ENCODE measurements at places on chromosomes 6 and 20.

GRCh38 chr6:162153120-162153519, 574.4 kb downstream of the PRKN start:
- no peak for DNase-seq

GRCh38 chr6:135703621-135704020, 147.9 kb upstream of the PDE7B start:
- peak; percentile 69 for DNase-seq

- DNase-seq: no peak
Observed at GRCh38 chr6:80969439-80969838, 783.0 kb downstream of the TENT5A start.

GRCh38 chr6:68040312-68040778, 594.7 kb upstream of the ADGRB3 start:
- no peak for DNase-seq

GRCh38 chr6:91713911-91714310, 1127.0 kb upstream of the MAP3K7 start:
- DNase-seq: no peak

DNA sequence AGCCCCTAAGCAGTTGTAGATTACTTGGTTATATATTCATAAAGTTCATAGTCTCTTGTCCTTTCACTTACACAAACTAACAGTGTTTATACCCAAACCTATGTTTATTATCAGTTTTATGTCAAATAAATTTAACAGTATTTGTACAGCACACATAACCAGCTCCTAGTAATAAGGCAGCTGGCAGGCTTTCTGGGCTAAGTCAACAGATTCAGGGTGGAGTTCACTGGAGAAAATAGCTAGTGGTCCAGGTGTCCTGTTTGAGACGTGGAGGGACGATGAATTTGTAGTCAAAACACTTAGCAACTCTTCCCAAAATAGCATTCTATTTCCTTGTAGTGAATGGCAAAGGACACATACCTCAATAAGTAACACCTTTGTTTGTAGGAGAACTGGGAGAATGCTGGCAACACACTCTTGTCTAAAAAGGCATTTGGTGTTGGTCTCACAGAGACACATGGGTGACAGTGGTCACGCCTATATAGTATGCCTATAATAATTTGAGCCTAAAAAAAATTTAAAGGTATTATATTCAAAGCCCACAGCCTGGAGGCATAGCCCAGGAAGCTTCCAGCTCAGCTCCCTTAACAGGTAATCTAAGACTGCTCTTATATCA, 156.4 kb upstream of the CARMIL1 start:
- no peak for DNase-seq

DNA sequence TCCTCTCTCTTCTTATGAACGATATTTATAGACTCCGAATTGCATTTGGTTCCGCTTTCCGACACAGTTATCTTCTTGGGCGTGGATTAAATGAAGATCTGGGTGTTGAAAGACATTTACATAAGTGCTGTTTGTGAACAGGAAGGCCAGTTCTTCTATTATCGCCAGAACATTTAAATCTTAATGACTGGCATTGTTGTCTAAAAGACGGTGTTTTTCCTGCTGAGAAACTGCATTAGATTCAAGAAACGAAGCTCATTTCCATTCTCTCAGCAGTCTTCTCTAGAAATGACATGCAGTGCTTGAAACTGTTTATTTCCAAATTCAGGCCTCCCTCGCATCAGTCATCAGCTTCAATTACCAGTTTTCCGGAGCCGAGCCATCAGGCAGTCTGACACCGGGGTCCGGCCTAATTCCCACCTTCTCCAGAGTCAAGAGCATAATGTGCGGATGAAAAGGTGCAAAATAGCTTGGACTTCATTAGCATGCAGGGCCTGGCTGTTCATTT, 16.0 kb downstream of the LINC00237 start:
- peak; percentile 31 for DNase-seq

DNA sequence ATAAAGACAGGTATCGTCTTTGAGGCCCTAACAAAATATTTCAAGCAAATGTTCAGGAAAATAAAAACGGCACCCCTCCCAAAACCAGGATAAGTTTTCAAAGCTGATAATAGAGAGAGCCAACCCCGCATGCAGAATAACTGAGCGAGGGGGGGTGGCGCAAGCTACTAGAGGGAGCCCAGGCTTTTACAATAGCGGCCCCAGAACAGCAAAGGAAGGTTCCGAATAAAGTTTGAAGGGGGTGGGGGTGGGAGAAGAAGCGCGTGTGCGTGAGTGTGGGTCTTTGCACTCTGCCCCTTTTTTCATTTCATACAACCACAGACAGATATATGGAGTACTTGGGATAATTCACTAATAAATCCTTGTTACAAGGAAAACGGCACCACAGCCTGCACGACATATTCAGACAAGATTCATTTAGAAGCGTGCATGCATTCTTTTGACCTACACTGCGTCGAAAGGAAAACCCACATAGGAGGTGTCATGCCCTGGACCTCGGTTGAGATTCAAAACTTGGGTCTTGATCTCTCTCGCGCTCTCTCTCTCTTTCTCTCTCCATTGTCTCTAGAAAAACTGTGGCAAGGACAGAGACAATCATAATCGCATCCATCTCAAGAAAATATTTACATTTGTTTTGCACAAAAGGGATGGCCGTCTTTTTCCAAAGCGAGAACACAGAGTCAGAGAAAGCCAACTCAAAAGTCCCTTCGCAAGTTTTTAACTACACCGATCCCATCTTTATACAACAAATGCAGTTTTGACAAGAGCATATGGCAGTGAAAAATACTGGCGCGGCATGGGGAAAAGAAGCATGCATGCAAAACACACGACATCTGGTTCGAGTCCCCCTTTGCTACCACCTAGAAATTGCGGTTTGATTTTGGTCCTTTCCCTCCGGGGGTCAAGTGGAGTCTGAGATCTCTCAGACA, 1.6 kb downstream of the OLIG3 start:
- no peak for DNase-seq

DNA sequence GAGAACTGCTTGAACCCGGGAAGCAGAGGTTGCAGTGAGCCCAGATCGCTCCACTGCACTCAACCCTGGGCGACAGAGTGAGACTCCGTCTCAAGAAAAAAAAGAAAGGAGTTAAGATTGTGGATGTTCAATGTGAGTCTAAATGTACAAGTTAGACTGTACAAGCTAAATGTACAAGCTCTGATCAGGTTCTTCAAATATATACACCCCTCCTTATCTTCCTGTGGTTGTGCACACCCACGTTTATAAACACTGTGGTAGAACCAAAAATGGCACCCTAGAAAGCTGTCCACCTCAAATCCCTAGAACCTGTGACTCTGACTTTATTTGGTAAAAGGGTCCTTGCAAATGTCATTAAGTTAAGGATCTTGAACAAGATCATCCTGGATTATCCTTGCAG, 11.2 kb upstream of the RANBP9 start:
- DNase-seq: no peak

DNA sequence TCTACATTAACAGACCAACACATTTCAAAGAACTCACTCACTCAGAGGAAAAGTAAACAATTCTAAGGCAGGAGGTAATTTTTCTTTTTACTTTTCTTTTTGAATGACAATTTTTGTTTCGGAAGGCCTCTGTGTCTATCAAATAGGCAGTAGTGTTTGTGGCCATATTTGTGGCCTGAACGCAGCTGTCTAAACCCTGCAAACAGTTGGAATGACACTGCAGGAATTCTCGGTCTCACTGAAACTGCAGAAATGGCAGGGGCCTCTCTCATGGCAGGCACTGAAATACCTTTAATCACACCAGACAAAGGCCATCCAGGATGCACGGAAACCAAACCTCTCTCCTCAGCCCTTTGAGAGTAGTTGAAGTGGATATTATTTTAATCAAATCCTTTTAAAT, 30.4 kb downstream of the FYN start:
- no peak for DNase-seq

- no peak for DNase-seq
Observed at GRCh38 chr20:20872428-20872827, 160.0 kb upstream of the RALGAPA2 start.

DNA sequence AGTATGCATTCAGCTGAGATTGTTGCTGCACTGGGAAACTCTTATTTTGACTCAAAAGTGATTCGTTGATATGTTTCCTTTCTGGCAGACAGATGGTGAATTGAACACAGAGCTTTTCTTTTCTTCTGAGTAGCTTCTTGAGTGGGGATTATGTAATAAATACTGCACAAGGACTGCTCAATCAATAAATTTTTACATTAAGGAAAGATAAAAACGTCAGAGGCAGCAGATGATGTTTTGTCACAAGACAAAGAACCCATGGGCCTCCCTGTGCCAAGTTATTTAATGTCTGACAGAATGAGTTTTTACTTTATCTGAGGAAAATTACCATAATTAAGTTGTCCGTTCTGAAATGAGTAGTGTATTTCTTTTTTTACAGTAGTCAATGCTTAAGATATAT, 460.3 kb downstream of the UTRN start:
- no peak for DNase-seq

- DNase-seq: no peak
Observed at GRCh38 chr20:2293971-2294370, 1.8 kb upstream of the TGM3 start.

GRCh38 chr20:19314621-19315020, 102.2 kb downstream of the SLC24A3 start:
- no peak for DNase-seq

- DNase-seq: peak; percentile 80
Observed at GRCh38 chr6:15351631-15352030, 105.8 kb downstream of the JARID2 start.

GRCh38 chr20:18427214-18427613, 39.6 kb downstream of the DZANK1 start:
- no peak for DNase-seq

- DNase-seq: no peak
Observed at GRCh38 chr6:79040083-79040482, 38.0 kb downstream of the PHIP start.

DNA sequence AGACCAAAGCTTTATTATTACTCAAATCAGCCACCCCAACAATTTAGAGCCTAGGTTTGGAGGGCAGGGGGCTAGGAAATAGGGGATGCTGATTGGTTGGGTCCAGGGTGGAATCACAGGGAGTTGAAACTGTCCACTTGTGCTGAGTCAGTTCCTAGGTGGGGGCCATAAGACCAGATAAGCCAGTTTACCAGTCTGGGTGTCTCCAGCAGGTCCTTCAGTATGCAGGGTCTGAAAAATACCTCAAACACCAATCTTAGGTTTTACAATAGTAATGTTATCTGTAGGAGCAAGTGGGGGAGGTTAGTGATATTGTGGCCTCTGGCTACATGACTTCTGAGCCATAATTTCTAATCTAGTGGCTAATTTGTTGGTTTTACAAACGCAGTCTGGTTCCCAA, 63.2 kb downstream of the UBR2 start:
- DNase-seq: no peak

GRCh38 chr6:16731478-16732051, 29.7 kb downstream of the ATXN1 start:
- no peak for DNase-seq

DNA sequence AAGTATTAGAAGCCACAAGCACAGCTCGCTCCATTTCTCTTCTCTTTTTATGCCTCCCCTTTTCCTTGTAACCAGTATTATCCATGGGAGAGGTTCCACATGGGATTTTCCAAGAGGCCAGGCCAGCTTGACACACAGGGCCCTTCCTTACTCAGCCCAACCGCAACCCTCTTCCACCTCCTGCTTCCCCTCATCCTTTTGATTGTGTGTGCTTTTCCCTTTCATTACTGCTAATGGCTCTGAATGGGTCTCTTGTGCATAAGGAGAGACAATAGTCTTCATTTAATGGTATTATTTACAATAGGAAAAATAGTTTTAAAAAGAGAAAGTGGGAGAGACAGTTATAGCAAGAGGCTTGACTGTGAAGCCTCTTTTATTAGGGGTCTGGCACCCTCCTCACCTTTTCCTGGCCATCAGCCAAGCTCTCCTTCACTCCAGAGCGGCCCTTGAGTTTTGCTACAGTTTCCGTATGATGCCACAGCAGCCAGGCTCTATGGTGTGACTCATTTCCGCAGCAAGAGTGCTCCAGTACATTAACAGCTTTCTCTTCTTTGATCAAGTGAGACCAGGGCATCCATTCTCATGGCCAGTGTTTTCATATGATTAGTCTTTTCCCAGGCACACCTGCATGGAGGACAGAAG, 579.5 kb downstream of the TFAP2B start:
- no peak for DNase-seq

GRCh38 chr6:43127180-43127579, 43.9 kb upstream of the SRF start:
- DNase-seq: no peak

GRCh38 chr6:63759605-63760105, 124.1 kb downstream of the PHF3 start:
- DNase-seq: no peak

DNA sequence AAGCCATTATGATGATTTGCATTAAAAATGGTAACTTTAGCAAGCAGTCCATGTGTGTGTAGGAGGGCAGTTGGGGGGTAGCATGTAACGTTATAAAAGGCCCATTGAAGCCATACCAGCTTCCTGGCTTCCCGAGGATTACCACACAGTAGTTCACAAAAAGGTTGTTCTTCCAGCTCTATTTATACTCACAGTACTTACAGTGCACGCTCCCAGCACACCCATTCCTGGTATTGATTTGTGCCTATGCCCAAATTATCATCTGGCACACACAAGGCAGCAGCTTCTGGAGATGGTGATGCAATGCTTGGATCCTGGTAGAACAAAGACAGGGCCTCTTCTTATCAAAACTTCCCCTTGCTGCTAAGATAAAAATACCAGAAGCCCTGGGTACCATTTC, 436.8 kb downstream of the HAO1 start:
- no peak for DNase-seq

Measured in suppressor macrophage treated with lipopolysaccharide for 1 hour (primary cell).